ENCODE measurements at places on chromosomes 2 and 18.
A peak's percentile ranks its signal among the peaks of the same experiment; 100 is the strongest.

- DNase-seq, result no peak
Measured at GRCh38 chr2:125224188-125224587, 1199.1 kb downstream of the CNTNAP5 start.

DNA sequence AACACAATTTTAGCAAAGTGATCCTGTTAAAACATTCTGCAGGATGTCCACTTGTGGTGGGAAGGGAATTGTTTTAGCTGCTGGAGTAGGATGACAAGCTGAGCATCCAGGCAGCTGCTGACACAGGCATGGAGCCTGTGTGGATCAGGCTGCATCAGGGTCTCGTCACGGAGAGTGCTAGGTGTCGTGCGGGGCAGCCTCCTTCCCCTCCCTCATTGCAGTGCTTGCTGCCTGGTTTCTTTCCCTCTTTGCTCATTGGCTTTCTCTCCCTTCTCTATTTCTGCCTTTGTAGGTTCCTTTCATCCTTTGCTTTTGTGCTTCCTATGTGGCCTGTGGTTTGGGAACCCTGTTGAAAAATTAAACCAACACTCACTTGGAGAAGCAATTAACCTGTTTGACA, 172.9 kb downstream of the TPGS2 start:
- DNase-seq, result no peak

GRCh38 chr2:22798386-22798785, 586.6 kb upstream of the KLHL29 start:
- no peak for DNase-seq

GRCh38 chr2:46642218-46642617, 162.9 kb downstream of the TMEM247 start:
- no peak for DNase-seq

DNA sequence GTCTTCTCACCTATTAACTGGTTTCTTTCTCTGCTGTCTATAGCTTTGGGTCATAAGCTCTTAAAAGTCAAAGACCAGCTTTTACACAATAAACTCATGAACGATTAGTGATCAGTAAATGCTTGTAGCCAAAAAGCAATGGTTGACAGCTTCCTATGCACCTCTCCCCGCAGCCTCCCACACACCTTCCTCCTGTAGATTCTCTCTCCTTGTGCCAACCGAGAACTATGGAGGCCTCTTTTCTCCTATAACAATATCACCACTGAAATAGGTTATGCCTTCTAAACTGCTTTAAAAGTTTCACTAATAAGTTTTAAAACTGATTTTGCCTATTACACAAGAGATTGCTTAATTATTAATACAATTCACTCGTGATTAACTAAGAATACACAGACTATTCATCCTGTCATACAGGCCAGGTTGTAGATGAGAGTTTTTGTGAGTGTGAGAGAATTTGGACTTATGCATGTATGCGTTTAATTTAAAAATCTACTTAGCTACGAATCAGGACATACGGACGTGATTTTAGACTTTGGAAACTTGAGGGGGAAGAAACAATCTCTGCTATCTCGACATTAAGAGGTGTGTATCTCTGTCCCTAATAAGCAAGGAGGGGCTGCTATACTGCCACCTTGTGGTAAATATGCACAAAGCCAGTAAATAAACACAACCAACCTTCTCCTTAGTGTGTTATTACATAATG, 229.1 kb upstream of the RBBP8 start:
- DNase-seq, result peak; percentile 33

- no peak for DNase-seq
Measured at GRCh38 chr18:72674710-72675109, 130.6 kb upstream of the CBLN2 start.

DNA sequence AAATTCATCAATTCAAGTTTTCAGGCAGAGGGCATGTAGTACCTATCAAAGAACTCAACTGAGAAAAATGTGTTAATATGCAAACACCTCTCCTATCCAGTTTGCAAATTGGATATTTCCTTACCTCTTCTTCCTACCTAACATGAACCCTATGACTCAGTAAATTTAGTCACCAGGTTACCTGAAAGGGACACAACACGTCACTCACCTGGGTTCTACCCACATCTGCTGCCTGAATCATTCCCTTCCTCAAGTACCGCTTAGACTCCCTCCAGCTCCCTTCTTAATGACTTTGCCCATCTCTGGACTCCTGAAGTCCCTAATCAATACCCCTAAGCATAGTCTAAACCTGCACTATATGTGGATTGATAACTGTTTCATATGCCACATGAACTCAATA, 10.4 kb downstream of the ANKRD44 start:
- DNase-seq, result no peak

DNA sequence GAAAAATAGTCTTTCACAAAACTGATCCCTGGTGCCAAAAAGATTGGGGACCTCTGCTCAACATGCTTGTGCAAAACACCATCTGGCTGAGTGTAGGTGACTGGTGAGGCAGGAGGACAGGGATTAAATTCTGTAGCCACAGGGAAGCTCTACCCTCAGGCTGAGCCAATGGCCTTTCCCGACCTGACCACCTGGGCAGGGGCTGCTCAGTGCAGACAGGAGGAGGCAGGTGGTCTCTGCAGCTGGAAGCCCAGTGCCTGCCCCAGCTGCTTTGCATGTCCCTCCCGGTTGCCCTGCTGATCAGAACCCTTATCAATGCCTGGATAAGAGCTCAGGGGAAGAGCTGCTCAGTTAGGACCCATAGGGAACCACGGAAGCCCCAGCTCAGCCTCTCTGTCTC, 235.3 kb downstream of the ANKRD36 start:
- no peak for DNase-seq

- no peak for DNase-seq
Measured at GRCh38 chr18:43078478-43079092, 36.9 kb downstream of the RIT2 start.

GRCh38 chr2:201403880-201404279, 46.7 kb upstream of the FLACC1 start:
- DNase-seq, result no peak

DNA sequence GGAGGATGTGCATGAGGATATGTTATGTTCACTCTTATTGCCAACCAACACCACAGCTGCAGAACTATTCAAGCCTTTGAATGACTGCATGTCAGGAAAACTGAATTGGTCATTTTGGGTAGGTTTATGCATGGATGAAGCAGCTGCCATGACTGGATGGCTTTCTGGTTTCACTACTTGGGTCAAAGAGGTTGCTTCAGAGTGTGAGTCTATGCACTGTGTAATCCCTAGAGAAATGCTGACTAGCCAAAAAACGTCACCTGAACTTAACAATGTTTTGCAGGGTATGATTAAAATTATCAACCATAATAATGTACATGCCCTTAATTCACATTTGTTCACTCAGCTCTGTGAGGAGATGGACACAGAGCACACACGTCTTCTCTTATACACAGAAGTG, 206.7 kb upstream of the RBBP8 start:
- DNase-seq, result no peak

- DNase-seq, result peak; percentile 95
Measured at GRCh38 chr2:231464576-231465540, 574 bp upstream of the NCL start.

- DNase-seq, result no peak
Measured at GRCh38 chr2:174516501-174517378, 29.9 kb upstream of the GPR155 start.

GRCh38 chr18:10388373-10388772, 66.1 kb upstream of the APCDD1 start:
- DNase-seq, result no peak

DNA sequence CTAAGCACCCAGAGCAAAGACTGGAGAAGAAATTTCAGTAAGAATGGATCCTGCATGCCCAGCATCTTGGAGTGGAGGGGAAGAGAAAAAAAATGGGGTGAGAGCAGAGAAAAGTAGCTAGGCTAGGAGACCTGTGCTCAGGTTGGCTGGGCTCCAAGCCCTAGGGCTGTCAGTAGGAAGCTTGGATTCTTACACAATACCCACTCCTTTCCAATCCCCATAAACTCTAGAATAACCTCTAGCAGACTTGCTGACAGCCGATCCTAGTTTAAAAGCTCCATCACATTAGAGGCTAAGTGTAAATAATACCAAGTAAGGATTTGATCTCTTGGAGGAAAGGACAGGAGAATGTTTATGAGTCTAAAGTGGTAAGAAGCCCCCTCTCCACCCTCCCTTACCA, 46.2 kb upstream of the NABP1 start:
- no peak for DNase-seq

GRCh38 chr18:45541421-45541820, 73.9 kb upstream of the SLC14A2 start:
- DNase-seq, result no peak

- DNase-seq, result no peak
Measured at GRCh38 chr2:45736757-45737704, 85.6 kb downstream of the PRKCE start.

- no peak for DNase-seq
Measured at GRCh38 chr18:29879763-29880162, 1162.8 kb downstream of the DSC3 start.

DNA sequence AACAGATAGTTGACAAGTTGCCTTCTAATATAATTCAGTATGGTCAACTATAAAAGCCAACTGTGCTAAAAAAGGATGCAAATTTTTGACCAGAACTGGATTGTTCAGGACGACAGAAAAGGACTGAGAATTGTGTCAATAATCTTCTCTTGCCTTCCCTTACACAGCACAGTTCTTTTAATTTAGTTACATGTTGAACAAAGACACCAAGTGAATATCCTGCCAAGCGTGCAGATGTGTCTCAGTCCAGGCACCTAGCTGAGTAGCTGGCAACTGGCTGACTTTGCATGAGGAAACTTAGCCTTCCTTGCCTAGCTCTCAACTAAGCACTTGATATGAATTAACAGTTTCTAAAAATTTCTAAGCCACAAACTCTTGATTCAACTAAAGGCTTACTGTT, 801.4 kb downstream of the BCL11A start:
- DNase-seq, result no peak

DNA sequence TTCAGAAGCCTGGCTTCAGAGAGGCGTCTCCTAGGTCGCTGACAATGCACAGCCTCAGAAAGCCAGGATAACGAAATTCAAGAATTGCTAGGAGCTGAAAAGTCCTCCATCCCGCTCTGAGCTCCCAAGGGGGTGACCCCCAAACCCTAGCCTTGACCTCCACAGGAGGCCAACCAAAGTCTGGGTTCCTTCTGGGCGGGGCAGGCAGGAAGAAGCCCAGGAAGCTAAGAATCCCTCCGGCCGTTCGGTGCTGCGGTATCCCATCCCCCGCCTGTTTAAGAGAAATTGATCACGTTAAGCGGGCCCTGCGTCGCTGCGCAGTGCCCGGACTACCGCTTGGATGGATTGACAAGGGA, 2.5 kb upstream of the OSR1 start:
- DNase-seq, result no peak

DNA sequence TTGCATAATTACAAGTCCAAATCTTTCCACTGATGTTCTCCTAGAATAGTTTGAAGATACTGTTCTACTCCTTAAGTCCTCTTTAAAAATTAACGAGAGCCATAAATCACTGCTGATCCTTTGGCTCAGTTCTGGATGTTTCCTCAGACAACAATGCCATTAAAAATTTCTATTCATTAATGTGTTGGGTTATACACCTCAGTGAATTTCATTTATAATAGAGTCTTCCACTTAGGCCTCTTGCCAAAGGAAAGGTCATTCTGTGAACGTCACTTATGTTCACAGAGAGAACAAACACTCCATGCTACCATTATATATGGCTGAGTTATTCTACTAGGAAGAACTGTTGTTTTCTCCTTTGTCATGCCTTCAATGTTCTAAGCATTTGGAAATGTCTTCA, 1472.3 kb upstream of the CELF4 start:
- DNase-seq, result no peak

GRCh38 chr2:168687314-168687713, 115.1 kb upstream of the NOSTRIN start:
- DNase-seq, result no peak

DNA sequence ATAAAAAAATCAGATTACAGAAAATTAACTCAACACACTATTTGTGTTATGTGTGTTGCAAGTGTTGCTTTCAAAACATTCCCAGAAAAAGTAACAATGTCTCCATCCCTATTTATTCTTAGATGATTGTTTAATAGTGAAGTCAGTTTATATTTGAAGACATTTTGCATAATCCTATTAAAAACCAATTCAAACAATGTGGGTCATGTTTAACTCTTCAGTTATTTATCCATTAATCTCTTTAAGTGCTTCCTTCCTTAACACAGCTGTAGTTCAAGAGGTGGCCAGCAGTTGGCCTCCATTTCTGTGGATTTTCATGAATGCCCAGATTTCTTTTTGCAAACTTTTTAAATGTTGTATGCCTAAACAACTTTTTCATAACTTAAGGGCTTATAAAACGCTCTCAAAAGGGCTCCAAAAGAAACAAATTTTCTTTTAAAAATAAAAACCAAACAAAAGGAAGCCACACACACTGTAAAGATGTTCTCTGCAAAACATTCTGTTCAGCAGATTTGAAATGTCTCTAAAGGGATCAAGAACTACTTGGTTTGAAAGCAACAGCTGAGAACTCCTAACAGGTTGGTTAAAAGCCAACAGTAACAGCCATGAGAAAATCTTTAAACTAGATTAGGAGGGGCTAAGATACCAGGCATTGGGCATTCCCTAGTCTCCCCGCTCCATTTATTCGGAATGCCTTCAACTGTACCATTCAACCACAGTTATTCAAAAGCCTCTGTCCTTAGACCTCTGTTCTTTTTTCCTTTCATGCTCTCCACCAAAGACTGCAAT, 71.5 kb downstream of the THADA start:
- no peak for DNase-seq
